ENCODE measurements at places on chromosomes 7 and 10.
A peak's percentile ranks its signal among the peaks of the same experiment; 100 is the strongest.

GRCh38 chr10:76429368-76430060, 998.1 kb downstream of the LRMDA start:
- DNase-seq = no peak

DNA sequence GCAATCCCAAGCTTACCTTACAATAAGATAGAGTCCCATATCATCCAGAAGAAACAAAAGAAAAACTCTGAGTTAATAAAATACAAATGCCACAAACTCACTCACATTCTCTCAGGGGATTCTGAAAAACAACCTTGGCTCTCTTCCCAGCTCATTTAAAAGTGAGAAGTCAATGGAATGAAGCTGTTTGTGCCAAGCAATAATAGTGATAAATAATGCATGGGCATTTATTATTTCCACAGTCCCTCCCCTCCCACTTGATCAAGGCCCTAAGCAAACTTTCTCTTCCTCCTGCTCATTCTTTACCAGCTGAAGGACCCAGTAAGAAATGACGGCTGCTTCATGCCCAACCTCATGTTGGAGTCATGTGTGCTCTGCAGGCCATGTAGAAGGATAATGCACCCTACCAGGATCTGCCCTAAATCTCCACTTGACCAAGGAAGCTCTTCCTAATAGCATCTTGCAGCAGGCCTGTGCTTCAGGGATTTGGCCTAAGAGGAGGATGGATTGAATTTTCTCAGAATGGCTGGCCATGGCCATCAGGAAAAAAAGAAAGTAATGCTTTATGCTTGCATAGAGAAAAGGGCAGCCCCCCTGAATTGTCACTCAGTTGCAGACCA, 451.3 kb downstream of the GPAM start:
- DNase-seq = no peak

- DNase-seq = no peak
Measured at GRCh38 chr7:150801242-150801945, 825 bp downstream of the TMEM176A start.

GRCh38 chr10:113965077-113965476, 78.6 kb upstream of the ADRB1 start:
- no peak for DNase-seq

- no peak for DNase-seq
Measured at GRCh38 chr7:114949231-114949630, 27.3 kb downstream of the MDFIC start.

DNA sequence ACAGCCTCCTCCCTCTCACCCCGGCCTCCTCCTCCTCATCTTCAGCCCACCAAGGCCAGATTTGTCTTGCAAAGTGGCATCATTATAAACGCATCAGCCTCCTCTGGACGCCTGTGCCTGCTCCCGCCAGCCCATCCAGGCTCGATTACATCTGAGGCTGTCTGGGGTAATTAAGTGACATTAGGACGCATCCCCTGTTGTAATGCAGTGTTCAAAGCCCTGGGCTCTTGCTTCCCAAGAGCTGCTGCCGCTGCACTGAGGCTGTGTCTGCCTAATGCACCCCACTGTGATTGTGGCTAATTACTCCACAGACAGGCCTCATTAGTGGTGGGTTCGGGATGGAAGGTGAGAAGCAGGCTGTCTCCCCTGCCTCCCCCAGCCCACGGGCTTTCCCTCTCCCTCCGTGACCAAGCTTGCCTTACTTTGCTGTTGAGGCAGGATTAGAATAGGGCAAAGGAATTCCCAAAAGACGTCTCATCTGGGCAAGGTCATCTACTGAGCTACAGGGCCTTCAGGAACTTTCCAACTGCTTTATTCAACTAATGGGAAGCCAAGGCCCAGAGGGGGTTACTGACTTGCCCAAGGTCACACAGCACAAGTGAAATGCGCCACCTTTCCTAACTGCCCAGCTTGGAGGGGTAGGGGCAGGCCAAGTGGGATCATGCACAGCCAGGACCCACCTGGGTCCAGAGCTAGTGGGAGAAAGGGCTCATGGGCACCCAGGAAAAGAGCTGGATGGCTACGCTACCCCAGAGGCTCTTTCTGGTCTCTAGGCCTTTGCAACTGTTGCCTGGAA, 66.2 kb upstream of the PCBD1 start:
- DNase-seq = no peak

- no peak for DNase-seq
Measured at GRCh38 chr7:47937065-47937687, 11.1 kb downstream of the PKD1L1 start.

DNA sequence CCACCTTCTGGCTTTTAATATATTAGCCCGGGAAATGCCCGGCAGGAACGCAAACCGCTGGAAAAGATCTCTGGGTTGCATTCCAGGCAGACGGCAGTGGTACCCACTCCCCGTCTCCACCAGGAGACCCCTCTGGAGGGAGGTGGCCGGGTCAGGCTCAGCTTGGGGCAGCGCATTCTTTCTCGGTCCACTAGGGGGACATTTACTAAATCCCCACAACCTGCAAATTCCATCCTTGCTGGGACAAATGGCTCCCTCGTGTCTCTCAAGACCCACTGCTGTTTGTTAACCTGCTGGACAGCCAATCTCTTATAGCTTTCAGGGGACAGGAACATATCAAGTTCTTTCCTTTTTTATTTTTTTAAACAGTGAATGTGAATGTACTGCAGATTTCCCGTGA, 45.8 kb upstream of the CARD11 start:
- peak; percentile 14 for DNase-seq

GRCh38 chr7:104791080-104791479, 222.9 kb upstream of the KMT2E start:
- DNase-seq = no peak

DNA sequence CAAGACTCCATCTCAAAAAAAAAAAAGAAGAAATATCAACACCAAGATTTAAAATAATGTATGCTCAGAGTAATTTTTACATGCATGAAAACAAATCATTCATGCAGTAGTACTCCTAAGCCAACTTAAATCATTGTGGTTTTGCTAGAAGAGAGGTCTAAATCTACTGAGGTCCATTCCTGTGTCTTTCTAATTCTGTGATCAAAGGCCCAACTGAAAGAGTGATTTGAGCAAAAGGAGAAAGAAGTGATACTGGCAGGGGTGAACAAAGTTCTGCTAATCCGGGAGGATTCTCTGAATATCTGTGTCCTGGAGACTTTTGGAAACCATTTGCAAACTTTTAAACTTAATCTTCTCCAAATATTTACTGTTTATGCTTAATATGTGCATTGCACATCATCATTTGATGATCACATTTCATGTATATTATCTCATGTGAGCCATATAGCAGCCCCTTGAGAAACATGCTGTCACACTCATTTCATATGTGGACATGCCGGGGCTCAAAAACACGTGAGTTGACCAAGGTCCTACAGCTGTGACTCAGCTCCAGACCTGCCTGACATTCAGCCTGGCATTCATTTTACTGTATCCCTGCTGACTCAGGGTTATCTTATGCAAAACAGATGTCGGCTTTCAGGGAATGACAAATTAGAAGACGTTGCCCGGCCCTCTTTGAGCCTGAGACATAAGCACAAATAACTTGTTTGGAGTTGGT, 76.4 kb downstream of the FAM107B start:
- no peak for DNase-seq

GRCh38 chr10:88256013-88256680, 327.0 kb downstream of the RNLS start:
- DNase-seq = no peak

- no peak for DNase-seq
Measured at GRCh38 chr7:17774248-17774647, 166.0 kb downstream of the SNX13 start.

DNA sequence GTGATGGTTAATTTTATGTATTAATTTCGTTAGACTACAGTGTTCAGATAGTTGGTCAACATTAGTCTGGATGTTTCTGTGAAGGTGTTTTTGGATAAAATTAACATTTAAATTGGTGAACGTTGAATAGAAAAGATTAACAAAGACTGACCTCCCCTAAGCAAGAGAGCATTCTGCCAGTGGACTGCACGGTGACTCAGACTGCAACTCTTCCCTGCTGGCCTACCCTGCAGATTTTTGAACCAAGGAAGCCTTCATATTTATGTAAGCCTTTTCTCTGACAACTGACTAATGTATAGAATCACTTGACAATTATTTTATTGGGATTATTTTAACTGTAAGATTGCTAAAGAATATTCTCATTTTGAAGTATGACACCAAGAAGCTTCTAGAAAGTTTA, 7.9 kb upstream of the ZNF248 start:
- no peak for DNase-seq

DNA sequence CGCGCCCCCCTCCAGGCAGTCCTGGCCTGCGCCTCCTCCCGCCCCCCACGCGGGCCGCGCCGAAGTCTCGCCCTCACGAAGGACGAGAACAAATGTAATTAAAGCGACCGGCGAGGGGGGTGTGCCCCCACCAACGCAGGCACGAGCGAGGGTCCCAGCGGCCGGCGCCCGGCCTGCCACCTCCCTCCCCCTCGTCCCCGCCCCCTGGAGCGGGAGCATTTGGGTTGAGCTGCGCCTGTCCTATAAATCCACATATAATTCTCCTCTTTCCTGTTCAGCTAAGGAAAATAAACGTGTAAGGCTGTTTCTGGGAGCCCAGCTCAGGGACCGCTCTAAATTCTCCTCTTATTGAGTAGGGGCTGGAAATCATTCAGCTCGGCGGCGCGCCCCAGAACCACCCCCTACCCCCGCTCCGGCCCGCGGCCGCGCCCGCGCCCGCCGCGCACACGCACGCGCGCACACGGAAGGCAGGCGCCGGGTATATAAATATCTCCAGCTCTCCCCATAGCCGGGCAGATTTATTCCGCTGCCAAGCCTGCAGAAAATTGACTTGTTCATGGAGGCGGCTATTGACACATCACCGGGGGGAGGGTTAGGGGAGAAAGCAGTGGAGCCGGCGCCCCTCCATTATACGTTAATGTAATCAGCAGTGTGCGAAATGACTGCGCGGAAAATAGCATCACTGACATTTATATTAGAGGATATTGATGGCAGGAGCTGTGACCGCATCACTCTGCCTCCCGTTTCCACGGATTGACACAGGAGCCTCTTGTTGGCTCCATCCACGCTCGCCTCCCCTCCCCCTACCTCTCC, 61.6 kb upstream of the BTRC start:
- DNase-seq = peak; percentile 79

DNA sequence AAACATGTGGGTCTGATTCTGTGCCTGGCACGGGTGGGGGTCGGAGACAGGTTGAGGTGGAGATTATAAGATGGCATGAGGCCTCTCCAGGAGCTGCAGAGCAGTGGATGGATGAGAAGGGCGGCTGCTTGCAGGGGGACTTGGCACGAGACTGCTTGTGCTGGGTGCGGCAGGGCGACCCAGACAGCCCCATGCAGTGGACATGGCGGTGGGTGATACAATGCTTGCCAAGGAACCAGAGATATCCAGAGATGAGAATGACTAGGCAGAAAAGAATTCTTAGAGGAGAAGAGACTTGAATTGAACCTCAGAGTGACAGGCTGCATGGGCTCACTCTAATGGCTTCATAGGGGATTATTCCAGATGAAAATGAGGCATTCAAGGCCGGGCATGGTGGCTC, 145.4 kb downstream of the NEURL1 start:
- DNase-seq = no peak

DNA sequence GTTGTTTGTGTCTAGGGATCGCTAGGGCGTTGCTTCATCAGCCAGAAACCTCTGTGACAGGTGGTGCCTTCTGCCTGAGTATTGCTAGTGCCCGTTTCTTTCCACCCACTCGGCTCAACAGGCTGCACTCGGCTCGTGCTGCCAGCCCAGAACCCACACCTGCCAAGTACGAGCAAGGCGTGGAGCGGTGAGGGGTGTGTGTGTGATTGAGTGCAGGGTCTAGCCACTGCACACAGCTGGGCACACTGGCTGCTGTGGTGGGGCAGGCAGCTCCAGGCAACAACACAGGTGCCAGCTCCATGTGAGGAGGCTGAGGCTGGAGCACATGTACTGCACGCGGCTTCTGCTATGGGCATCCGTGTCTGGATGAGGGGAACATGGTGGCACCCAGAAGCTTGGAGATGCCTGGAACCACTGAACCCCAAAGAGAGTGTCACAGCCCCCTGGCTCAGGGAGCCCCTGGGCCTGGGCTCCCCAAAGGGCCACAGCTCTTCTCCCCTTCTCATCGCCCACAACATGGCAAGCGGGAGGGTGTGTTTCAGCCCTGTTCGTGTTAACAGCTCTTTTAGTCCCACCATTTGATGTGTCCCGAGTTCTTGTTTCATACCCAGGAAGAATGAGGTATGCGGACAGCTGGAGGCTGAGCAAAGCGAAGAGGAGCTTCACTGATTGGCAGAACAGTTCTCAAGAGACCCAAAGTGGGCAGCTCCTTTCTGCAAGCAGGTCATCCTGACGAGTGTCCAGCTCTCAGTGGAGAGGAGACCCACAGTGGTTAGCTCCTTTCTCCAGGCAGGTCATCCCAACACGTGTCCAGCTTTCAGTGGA, 78.1 kb downstream of the HDAC9 start:
- DNase-seq = no peak

- DNase-seq = no peak
Measured at GRCh38 chr10:103947799-103948516, 19.0 kb upstream of the SLK start.

- DNase-seq = no peak
Measured at GRCh38 chr7:25215694-25216335, 12.5 kb downstream of the NPVF start.

GRCh38 chr7:23955145-23955544, 245.1 kb downstream of the STK31 start:
- no peak for DNase-seq

DNA sequence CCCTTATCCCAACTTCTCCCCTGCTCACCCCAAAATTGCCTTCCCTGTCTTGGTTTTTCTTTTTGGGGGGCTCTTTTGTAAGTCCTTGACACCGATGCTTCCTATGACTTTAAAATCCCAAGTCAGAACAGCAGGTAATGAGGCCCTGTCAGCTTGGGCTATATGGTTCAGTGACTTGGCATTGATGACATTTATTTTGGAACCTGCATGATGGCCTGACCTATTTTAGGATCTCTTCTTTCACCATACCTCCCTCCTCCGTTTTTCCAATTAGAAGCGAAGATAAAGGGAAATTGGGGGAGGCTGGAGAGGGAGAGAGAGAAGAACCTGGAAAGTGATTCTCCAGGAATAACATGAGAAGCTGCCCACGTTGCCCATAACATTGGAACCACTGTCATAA, 424.9 kb upstream of the AUTS2 start:
- DNase-seq = peak; percentile 15

DNA sequence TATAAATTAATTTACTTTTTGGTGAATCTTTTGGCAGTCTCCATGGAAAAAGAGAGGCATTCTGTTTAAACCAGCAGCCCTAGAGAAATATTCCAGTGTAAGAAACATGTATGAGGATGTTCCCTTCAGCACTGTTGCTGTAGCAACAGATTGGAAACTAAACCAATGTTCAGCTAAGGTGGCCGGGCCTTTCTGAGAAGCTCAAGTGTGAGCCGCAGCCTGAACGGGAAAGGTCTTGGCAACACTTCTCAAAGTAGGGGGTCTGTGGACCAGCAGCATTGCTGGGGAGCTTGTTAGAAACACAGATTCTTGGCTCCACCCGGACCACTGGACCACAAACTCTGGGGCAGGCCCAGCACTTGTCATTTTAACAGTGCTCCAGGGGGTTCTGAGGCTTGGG, 36.2 kb downstream of the RAMP3 start:
- no peak for DNase-seq

- DNase-seq = no peak
Measured at GRCh38 chr7:6647080-6647479, 10.0 kb downstream of the ZNF316 start.

GRCh38 chr10:24292304-24293293, 83.7 kb downstream of the KIAA1217 start:
- DNase-seq = no peak

- DNase-seq = peak; percentile 54
Measured at GRCh38 chr7:10412422-10413019, 561.2 kb upstream of the PHF14 start.

All from NCI-H1694 treated with DMSO at 0.1 percent for 48 hours (cell line).